ENCODE measurements at places on chromosomes 2 and 18.

GRCh38 chr2:196274387-196274809, 103.0 kb upstream of the STK17B start:
- peak; percentile 40 for DNase-seq

GRCh38 chr18:34802959-34803358, 92.9 kb downstream of the DTNA start:
- no peak for DNase-seq

DNA sequence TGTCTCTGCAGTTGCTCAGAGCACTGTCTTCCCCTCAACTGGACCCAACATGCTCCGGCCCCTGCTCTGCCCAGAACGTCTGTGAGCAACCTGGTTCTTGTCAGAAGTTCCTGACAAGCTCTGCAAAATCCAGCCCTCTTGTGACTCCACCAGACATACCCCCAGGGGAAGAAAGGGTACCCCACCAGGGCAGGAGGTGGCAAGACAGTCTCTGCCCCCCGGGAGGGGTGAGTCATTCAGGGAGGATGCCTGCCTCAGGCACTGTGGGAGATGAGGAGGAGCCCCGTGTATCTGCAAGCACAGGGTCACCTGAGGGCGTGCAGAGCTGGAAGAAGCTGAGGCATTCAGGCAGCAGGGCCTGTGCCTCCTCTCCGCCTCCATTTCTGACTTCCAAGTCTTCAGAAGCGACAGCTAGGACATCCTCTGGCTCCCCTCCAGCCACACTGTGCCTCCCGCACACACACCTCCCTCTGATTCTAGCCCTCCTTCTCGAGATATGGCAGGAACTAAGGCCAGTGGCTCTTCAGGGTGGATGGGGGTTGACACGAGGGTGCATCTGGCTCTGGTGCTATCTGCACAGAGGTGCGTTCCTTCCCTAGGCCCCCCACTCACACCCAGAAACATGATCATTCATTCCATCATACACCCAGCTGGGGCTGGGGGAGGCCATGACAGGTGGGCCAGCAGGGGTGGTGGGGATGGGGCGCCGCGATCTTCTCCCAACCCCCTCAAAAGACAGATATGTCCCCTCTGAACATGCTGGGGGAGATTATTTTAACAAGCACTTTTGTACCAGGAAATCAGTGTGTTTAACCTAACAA, 222.2 kb downstream of the CYP26B1 start:
- no peak for DNase-seq

DNA sequence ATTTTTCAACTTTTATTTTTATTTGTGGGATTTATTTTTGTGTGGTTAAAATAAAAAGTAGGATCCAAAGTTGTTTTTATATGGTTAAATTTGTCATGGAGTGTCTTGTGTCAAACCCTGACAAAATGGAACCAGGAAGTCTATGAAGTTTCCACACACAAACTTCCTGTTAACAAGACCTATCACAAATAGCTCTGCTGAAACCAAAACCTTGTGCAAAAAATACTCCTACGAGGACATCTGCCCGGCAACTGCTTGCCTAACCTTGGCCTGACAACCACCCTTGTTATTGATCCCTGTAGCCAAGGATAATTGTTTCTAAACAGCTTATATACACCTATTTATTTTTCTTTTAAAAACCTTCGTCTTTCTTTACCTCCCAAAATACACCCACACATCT, 389.6 kb downstream of the TRIB2 start:
- no peak for DNase-seq

- peak; percentile 44 for DNase-seq
Measured at GRCh38 chr18:77114415-77115191, 18.0 kb downstream of the MBP start.

GRCh38 chr2:111178730-111179405, 58.2 kb downstream of the BCL2L11 start:
- no peak for DNase-seq

DNA sequence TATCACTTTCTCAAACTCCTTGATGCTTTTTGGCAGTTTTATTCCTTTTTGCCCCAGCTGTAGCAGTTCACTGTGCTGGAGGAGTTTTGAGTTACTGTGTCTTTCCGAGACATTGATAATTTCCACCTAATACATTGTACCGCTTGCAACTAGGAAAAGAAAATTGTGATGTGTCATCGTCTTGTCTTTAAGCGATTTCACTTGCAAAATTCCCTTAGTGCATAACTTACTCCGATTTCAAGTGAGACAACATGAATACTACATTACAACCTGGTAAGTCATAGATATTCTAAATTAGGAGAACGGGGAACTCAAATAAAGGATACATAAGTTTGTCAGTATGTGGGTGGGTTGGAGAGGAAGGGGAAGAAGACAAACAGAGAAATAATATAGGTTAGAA, 340.5 kb upstream of the KYNU start:
- DNase-seq: no peak

DNA sequence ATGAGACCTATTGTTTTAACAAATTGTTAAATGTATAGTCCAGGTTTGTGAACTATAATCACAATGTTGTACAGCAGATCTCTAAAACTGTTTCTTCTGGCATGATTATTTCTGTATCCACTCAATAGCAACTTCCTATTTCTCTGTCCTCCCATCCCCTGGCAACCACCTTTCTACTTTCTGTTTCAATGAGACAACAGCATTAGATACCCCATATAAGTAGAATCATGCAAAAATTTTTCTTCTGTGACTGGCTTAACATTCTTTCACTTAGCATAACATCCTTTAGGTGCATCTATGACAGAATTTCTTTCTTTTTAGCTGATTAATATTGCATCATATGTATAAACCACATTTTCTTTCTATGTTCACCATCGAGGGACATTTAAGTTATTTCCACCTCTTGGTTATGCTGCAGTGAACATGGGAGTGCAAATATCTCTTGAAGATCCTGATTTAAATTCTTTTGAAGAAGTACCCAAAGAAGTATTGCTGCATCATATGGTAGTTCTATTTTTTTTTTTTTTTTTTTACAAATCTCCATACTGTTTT, 713.5 kb downstream of the LRP1B start:
- DNase-seq: no peak

GRCh38 chr2:123890148-123890547, 134.9 kb upstream of the CNTNAP5 start:
- DNase-seq: no peak

- no peak for DNase-seq
Measured at GRCh38 chr2:32671885-32672533, 44.2 kb downstream of the TTC27 start.

GRCh38 chr2:20150806-20151571, 73.9 kb downstream of the SDC1 start:
- no peak for DNase-seq

GRCh38 chr18:51044928-51045585, 15.0 kb downstream of the SMAD4 start:
- DNase-seq: no peak
